ENCODE measurements at places on chromosomes 6 and 20.
A peak's percentile ranks its signal among the peaks of the same experiment; 100 is the strongest.

GRCh38 chr6:3094815-3095214 is 23.7 kb upstream of the BPHL start:
- H3K27me3 ChIP-seq: no peaks in the 10 kb centered on the region
- no peak overlapping the region for H3K27ac ChIP-seq
- H3K4me3 ChIP-seq: no peak overlapping the region
- no peak for DNase-seq

- no peaks in the 10 kb centered on the region for H3K36me3 ChIP-seq
- H3K4me3 ChIP-seq: no peak overlapping the region
- no peaks in the 10 kb centered on the region for H3K4me1 ChIP-seq
- H3K27me3 ChIP-seq: no peaks in the 10 kb centered on the region
- peak; percentile 42 for DNase-seq
- no peak overlapping the region for H3K27ac ChIP-seq
Observed at GRCh38 chr6:108492131-108492766, 68.5 kb upstream of the FOXO3 start.

- DNase-seq: no peak
- no peaks in the 10 kb centered on the region for H3K36me3 ChIP-seq
- no peaks in the 10 kb centered on the region for H3K27me3 ChIP-seq
- H3K27ac ChIP-seq: no peak overlapping the region
- H3K4me3 ChIP-seq: no peak overlapping the region
- no peaks in the 10 kb centered on the region for H3K4me1 ChIP-seq
Observed at GRCh38 chr6:40556881-40557280, 30.3 kb downstream of the LRFN2 start.

DNA sequence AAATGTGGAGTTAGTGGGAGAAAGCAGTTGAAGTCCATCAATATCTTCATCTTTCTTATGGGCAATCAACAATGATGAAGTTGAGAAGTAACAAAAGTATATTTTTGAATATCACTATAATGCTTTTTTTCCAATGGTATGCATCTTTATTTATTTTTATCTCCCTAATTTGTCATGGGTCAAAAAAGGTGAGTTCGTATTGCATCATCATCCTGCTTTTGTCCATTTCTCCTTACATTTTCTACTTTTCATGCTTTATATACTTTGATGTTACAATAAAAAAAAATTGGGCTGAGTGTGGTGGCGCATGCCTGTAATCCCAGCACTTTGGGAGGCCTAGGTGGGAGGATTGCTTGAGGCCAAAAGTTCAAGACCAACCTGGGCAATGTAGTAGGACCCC is 101.2 kb upstream of the STXBP5 start:
- H3K4me1 ChIP-seq: peaks cover 21% of the 10 kb centered on the region
- H3K4me3 ChIP-seq: no peak overlapping the region
- H3K27ac ChIP-seq: no peak overlapping the region

DNA sequence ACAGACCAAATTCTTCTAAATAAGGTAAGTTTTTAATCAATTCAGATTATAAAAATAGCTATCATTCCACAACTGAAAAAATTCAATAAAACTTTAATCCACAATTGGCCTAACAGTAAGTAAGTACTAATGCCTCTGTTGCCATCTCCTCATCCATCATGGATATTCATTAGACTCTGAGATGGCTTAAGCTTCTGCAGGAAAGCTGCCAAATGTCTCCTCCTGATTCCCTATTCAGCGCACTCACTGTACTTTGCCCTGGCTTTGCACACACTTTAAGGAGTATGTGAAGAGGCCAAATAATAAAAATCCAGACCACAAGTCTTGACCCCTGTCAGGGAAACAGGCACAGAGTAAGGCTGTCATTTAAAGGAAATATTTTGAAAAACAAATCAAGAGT is 23.6 kb downstream of the PGM3 start:
- no peaks in the 10 kb centered on the region for H3K27me3 ChIP-seq
- peak; percentile 59 for DNase-seq
- H3K27ac ChIP-seq: no peak overlapping the region
- H3K4me1 ChIP-seq: no peaks in the 10 kb centered on the region
- H3K36me3 ChIP-seq: peaks cover 93% of the 10 kb centered on the region
- no peak overlapping the region for H3K4me3 ChIP-seq

- H3K4me3 ChIP-seq: no peak overlapping the region
- DNase-seq: peak; percentile 81
- no peak overlapping the region for H3K27ac ChIP-seq
- H3K4me1 ChIP-seq: no peaks in the 10 kb centered on the region
- H3K27me3 ChIP-seq: peaks cover 17% of the 10 kb centered on the region
Observed at GRCh38 chr20:63162206-63162795, 53.6 kb downstream of the YTHDF1 start.

DNA sequence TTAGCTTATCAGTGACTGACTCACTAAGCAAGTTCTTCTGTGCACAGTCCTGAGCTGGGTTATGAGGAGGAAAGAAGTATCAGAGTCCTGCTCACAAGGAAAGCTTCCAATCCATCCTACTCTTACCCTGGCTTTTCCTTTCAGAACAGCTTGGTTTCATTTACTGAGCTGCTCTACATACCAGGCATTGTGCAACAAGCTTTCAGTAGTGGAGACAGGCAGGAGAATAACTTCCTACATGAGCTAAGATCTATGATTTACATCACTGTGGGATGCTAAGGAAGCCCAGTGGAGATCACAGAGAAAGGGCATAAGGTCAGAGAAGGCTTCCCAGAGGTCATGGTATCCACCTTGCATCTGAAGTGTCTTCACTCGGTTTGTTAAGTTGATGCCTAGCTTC is 144.5 kb downstream of the MAP3K7 start:
- no peak overlapping the region for H3K27ac ChIP-seq
- peaks cover 30% of the 10 kb centered on the region for H3K27me3 ChIP-seq
- no peaks in the 10 kb centered on the region for H3K4me1 ChIP-seq
- no peaks in the 10 kb centered on the region for H3K36me3 ChIP-seq

Data from osteoblast (primary cell).